ENCODE measurements at places on chromosomes 6 and 20.

DNA sequence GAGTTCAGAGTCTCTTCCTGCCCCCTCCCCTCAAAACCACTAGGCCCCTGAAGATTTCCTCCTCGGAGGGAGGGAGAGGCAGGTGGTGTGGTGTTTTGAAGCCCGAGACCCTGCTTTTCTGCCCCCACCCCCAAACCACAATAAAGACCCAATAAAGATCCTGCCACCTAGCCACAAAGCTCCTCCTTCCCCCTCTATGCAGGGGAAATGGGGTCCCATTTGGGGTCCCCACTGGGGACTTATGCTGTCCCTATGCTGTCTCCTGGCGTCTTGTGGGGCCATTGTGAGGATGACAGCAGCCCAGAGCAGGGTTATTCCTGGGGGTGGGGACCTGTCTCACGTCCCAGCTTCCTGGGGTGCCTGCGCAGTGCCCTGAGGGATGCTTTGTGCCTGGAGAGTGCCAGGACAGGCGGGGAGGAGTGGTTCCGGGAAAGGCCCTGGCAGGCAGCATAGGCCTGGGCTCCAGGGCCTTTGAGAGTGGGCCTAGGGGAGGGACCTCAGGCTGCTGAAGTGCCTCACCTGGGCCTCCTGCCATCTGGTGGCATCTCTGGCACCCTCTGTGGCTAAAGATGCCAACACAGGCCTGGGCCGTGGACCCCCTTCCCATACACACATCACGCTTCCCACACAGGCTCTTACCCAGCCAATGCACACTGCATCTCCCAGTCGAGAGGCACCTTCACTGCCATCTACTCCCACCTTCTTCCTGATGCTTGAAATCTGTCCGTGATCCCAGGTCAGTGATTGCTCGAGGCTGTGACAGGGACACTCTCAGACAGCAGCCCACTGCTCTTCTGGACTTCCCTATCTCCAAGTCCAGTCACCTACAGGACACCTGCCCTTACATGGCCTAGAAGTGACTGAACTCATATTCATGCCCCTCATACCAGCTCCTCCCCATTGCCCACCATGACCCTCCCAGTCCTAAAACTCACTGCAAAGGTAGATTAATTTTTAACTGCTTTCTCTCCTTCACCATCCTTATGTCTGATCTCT, 7.9 kb upstream of the ARMC12 start:
- no peak for DNase-seq

DNA sequence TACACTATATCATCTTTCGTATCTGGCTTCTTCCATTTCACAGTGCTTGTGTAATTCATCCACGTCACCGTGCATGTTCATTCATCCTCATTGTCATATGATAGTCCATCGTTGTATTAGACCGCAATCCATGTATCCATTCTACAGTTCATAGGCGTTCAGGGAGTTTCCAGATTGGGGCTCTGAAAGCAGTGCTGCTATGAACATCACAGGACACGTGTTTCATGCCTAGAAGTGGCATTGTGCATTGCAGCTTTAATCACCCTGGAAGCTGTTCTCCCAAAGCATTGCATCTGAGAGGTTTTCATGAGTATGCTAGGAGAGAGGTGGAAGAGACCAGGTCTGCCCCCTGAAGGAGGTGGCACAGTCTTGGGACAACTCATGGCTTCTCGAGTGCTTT, 35.3 kb downstream of the BMP7 start:
- no peak for DNase-seq

GRCh38 chr6:22717915-22718314, 148.5 kb downstream of the HDGFL1 start:
- no peak for DNase-seq

GRCh38 chr6:26367114-26367513, 2.1 kb downstream of the BTN3A2 start:
- no peak for DNase-seq

GRCh38 chr20:55067158-55067825, 591.9 kb downstream of the DOK5 start:
- DNase-seq: no peak

DNA sequence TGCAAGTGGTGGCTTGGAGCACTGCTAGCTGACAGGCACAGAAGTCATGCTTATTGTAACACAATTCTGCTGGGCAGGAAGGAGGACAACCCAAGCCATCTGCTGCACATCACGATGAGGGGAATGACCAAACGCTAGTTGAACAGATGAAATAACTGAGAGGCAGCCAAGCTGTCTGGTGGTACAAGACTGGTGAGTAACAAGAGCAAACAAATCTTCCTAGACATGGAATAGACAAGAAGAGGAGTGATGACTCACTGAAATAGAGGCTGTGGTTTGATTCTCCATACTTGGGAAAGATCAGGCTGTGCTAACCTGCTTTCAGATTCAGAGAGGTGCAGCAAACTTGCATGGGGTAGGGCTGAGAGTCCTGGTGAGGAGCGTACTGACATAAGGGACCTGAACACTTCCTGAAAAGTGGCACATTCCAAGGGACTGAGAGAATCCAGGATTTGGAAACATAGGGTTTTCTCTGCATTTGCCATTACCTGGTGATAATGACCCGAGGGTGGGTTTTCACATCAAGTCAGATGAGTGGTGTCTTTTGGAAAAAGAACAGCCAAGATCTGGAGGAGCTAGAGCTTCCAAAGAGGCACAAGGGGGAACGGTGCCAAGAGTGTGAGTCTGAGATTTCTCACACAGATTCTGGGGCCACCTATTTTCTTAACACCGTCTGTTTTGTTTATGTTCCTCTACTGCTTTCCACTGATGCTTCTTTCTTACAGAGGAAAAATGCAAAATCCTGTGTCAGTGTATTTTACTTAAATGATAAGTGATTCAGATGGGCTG, 60.0 kb downstream of the PRL start:
- no peak for DNase-seq
